GM12891 (cell line): ENCODE measurements at places on chromosomes 1 and 21.
A peak's percentile ranks its signal among the peaks of the same experiment; 100 is the strongest.

- DNase-seq = no peak
Measured at GRCh38 chr1:43689289-43689688, 18.0 kb upstream of the ST3GAL3 start.

DNA sequence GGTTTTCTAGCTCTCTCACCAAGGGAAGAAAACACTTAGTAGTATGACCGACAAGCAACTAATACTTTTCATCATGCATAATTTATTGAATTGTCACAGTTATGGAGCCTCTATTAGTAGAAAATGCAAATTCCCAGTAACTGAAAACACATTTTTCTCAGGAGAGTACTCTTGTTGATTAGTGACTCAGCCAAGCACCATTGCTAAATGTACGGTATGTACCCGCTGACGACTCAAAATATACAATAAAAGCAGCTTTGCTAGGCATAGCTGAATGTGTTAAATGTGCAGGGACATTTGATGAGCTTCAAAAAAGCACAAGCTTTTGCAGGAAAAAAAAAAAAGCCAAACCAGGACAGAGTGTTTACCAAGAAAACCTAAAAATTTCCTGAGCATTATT, 63.9 kb downstream of the WDR64 start:
- no peak for DNase-seq

- DNase-seq = no peak
Measured at GRCh38 chr1:50278410-50278809, 144.8 kb downstream of the DMRTA2 start.

DNA sequence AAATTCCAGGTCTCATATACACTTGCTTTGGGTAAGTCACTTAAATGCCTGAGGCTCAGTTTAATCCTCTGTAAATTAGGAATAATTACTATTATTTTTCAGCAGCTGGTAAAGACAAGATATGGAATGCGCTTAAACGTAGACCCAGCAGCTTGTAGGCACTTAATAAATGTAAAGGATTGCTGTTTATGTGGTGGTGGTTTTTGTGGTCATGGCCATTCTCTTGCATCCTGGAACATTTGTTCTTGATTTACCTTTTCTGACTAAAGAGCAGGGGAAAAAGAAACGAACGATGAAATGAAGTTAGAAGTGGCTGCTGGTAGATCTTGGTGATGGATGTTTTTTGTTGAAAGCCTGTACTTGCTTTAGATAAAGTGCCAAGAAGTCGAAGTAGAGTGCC, 195.0 kb upstream of the FOXD3 start:
- no peak for DNase-seq

GRCh38 chr1:195851804-195852203, 756.4 kb downstream of the KCNT2 start:
- no peak for DNase-seq

DNA sequence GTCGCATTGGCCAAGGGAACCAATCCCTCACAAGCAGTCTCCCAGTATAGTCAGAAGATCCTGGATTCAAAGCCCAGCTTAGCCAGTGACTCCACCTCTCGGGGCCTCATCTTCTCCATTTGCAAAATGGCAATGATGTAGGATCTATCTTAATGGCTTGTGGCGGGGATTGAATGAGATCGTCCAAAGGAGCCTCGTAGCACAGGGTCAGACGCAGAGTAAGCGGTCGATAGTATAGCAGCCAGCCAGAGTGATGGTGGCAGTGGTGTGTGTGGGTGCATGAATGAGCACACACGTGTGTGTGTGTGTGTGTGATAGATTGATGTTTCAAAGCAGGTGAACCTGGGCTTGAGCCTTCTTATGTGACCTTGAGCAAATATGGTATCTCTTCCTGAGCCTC, 79.8 kb upstream of the WNT4 start:
- no peak for DNase-seq

GRCh38 chr1:12764016-12764415, 9.5 kb upstream of the PRAMEF12 start:
- no peak for DNase-seq

GRCh38 chr1:6037338-6037762, 8.3 kb upstream of the KCNAB2 start:
- peak; percentile 66 for DNase-seq

DNA sequence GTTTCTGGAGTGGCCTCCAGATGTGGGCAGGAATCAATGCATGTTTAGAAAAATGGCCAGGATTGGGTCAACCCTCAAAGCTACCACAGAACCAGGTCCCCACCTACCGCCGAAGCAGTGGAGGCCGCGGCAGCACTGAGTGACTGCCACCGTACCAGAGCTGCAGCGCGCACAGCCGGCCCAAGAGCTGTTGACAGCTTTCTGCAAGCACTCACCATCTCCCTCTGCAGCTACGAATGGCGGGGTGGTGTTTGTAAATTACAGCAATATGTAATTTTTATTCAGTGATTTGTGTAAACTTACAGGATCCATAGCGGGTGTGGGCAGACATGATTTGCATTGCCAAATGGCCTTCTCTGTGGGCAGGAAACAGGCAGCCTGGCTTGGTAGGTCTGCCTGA, 96.4 kb downstream of the CAMK2N1 start:
- DNase-seq = no peak

DNA sequence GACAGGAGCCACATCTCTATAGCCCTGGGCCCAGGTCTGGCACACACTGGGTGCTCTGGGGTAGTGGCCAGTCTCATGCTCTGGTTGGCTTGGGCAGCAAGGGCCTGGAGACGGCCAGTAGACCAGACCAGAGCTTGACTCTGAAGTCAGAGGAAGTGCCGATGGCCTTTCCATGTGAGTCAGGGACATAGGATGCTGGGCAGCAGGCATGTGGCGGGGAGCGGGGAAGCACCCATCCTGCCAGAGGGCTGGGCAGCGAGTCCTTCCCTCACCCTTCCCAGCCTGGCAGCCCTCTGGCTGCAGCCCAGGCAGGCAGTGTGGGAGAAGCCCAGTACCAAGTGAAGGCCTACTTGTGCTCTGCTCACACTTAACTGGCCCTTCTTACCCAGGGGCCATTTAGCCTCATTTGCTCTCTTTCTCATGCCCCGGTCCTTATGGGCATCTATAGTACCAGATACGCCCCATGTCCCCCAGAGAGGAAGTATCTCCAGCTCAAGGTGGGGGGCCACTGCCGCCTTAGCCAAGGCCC, 3.3 kb downstream of the GPR153 start:
- DNase-seq = no peak

- DNase-seq = no peak
Measured at GRCh38 chr1:110605901-110606656, at the start of gene KCNA2. TSS of gene KCNA2 (minus strand) at chr1:110606358. CDS start at chr1:110604782, 1,576 bp downstream.

GRCh38 chr1:7009741-7010525, 224.7 kb downstream of the CAMTA1 start:
- DNase-seq = no peak

- no peak for DNase-seq
Measured at GRCh38 chr21:38646213-38646837, 148.0 kb upstream of the ERG start.

GRCh38 chr1:30879940-30880677, 28.4 kb downstream of the SDC3 start:
- no peak for DNase-seq

DNA sequence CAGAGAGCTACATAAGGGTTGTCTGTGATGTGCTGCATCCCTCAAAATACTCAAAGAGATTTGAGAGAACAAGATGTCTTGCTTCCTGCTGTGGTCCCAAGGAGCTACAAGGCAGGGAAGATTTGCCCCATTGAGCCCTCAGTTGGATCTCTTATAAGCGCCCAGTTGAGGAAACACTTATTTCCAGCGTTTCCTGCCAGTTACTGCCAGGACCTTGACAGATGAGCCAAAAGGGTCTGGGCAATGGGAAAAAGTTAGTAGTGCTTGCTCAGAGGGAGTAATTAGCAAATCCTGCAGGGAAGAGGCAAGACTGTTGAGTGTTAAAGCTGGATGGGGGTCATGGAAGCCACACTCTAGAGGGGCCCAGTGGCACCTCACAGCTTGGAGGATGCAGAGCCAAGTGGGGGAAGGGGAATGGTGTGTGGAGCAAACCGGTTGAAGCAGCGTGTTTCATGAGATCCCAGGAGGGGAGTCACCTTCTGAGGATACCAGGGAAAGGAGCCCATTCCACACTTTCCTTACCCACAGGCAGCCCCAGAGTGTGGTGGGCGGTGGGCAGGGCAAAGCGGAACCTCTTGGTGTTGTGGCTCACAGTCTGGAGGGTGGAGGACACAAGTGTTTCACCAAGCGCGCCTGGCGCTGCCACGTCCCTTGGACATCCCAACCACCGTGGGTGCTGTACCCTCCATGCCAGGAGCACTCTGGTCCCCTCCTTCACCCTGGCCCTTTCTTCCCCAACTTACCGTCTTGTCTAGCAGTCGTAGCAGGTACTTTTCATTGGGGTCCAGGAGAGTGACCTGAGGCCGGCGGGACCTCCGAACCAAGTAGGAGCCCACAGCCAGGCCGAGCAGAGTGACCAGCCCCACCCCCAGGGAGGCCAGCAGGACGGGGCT, 805 bp downstream of the CYB5R1 start:
- no peak for DNase-seq
